ENCODE measurements at places on chromosomes 2 and 18.

GRCh38 chr2:101200676-101201075, 49.5 kb upstream of the TBC1D8 start:
- DNase-seq, result no peak

DNA sequence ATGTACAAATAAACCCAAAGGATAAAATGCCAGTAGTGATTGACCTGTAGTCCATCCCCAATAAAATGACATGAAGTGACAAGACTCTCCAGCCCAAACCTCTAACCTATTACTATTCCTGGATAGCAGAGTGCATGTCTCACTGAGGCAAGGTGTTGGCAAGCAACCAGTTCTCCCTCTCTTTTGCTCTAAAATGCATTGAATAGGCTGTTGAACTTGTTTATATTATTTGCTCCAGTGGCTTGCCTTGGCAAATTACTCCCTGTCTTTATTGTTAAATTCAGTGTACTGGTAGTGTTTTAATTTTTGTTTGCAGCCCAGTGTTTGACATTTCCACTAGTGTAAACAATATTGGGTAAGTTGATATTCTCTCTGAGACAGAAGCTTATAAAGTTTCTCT, 70.5 kb downstream of the CSRNP3 start:
- no peak for DNase-seq

DNA sequence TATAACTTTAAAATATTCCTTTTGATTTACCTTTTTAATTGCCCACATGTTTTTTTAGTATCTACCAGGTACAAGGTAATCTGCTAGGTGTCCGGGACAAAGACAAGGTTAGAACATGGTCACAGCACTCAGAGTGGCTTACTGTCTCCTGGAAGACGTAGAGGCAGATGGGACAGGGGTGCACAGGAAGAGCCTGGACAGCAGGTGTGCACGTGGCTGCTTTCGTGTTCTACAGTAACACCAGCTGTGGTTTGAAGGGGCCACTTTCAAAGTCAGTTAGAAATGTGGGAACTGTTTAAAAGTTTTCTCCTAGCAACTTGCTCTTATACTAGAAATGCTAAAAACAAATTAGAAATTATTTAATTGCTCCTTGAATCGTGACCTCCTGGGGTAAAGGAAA, 102.9 kb upstream of the ALPP start:
- DNase-seq, result no peak

DNA sequence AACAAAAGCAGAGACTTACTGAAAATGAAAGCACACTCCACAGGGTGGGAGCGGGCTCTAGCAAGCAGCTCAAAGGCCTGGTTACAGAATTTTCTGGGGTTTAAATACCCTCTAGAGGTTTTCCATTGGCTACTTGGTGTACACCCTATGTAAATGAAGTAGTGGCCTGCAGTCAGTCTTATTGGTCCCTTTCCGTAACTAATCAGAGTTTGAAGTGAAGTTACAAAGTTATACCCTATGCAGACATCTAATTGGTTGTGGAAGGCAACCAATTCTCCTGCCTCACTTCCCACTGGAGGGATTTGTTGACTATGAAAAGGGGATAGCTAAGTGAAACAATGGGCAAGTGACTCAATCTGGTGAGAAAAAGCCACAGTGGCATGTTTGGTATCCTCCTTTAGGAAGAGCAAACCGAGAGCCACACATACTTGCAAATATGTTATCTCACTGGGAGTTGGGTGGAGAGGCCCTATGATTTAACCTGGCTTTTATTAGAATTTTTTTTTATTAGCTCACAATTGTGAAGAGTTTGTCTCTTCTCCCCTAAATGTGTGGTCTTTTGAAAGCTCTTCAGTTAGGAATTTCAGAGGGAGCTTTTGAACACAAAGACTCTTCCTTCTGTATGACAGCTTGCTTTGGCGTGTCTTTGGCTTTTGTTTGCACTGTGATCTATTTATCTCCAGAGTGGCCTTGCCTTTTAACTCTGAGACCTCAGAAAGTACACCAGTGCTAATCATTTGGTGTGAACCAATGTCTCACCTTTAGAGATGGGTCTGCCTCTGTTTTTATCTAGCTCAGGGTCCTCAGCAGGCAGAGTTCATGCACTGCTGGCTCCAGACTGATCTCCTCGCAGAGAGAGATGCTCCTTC, 69.6 kb downstream of the MAP4K4 start:
- DNase-seq, result no peak

GRCh38 chr18:35582899-35583558, 1.5 kb downstream of the GALNT1 start:
- no peak for DNase-seq

DNA sequence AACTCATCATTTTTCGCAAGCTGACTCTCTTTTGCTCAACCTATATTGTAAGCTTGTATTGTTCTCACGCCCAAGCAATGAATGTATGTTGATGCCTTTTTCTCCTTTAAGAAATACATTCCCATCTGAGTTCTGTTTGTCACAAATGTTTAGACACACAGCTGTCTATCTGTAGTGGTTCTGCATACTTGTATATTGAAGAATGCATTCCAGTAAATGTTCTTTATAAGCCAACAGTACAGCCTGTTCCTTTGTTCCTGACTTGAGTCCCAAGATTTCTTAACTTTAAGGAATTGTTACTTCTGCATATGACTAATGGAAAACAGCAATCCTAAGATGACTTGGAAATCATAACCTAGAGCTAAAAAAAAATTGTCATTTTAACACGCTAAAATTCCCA, 849.1 kb upstream of the POU3F3 start:
- DNase-seq, result no peak

- DNase-seq, result no peak
These were observed 307.7 kb upstream of the TNP1 start for GRCh38 chr2:217167531-217167930.

DNA sequence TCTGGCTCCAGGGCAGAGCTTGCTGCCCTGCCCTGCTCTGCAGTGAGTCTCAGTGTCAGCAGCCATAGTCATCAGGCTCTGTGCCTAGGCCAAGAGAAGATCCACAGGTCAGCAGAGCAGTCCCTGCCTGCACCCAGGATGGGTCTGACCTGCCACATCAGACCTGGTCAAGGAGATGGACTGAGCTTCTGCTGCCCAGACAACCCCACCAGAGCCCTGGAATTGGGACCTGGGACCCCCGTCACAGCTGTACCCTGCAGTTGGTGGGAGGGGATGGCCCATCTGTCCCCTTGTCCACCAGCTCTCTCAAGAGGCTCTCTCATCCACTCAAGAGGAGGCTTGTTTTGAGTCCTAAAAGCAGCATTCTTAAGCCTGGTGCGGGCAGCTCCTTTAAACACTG, 142.6 kb downstream of the TFCP2L1 start:
- DNase-seq, result no peak

DNA sequence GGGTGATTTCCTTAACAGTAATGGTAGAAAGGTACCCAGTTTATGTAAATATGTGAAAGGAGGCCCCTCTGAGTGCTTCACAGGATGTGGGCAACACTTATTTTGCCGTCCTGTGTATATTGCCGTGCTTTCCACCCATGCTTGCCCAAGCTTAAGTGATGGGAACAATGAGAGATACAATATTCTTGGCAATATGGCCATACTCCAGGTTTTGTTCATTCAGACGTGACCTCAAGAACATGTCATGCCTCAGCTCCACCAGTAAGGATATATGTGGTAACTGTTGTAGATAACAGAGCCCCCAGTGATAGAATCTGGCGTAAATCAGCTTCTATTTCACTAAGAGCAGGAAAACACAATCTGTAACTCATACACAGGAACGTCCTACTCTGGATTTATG, 318.7 kb downstream of the PTPRM start:
- DNase-seq, result no peak

GRCh38 chr2:10188729-10189305, 66.3 kb downstream of the RRM2 start:
- DNase-seq, result no peak
